ENCODE measurements at places on chromosomes 2 and 18. TPM values are rescaled to one million over a fixed set of nuclear protein-coding genes. Genes with fewer than 3 reads are reported as not detected.

GAD1 gene
- 1.6 TPM for polyA plus RNA-seq

RAD51AP2 gene
- 0.13 TPM for polyA plus RNA-seq

ANKRD30BL gene
- not detected for polyA plus RNA-seq

SH3BP4 gene
- polyA plus RNA-seq = 4.5 TPM

GCG gene
- 1.6 TPM for polyA plus RNA-seq

EML6 gene
- 0.95 TPM for polyA plus RNA-seq

CREG2 gene
- polyA plus RNA-seq = not detected

Measured in aorta (tissue), 5 donors.